Thyroid gland (tissue), 4 donors: ENCODE measurements at places on chromosomes 1 and 21. TPM values are rescaled to one million over a fixed set of nuclear protein-coding genes. Genes with fewer than 3 reads are reported as not detected.

Gene HOOK1
- total RNA-seq = 38.3 TPM

Gene GPX7
- total RNA-seq = 41.5 TPM

DNA sequence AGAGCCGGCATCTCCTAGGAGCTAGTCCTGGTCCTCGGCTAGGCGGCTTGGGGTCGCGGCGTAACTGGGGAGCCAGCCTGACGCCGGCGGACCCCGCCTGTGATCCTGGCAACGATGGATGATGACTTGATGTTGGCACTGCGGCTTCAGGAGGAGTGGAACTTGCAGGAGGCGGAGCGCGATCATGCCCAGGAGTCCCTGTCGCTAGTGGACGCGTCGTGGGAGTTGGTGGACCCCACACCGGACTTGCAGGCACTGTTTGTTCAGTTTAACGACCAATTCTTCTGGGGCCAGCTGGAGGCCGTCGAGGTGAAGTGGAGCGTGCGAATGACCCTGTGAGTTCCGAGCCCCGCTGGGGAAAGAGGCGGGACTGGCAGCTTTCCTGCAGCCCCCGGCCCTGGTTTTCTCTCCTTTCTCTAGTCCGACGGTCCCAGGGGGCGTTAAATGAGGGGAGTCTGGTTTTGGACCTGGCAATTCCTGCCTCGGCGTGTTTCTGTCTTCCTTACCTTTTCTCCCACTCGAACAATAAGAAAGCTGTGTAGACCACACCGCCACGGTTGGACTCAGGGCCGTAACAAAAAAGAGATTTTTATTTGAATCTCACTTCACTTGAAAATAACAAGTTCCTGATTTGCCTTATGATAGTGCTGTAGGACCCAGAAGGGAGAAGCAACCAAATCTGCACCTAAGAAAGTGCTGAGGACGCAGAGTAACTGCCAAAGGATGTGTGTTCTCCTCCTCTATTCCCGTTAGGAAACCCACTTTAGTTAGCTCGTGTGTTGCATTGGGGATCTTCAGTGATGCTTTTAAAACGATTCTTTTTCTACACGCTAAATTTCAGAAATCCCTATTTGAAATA is at the start of gene SPRTN:
Gene SPRTN, plus strand, starts transcription at position 24 of the 859 bp plus-strand sequence. Its CDS starts 91 bp downstream, at position 115.
- no peaks in the 10 kb centered on the region for H3K27me3 ChIP-seq
- DNase-seq = no peak
- peak within 1 kb of the TSS; percentile 76 for H3K27ac ChIP-seq

- H3K4me3 ChIP-seq = no peak overlapping the region
- no peak overlapping the region for H3K27ac ChIP-seq
- H3K27me3 ChIP-seq = no peaks in the 10 kb centered on the region
- no peaks in the 10 kb centered on the region for H3K4me1 ChIP-seq
- DNase-seq = no peak
- H3K36me3 ChIP-seq = no peaks in the 10 kb centered on the region
Observed at GRCh38 chr1:41414296-41414695, 53.1 kb downstream of the FOXO6 start.

DNA sequence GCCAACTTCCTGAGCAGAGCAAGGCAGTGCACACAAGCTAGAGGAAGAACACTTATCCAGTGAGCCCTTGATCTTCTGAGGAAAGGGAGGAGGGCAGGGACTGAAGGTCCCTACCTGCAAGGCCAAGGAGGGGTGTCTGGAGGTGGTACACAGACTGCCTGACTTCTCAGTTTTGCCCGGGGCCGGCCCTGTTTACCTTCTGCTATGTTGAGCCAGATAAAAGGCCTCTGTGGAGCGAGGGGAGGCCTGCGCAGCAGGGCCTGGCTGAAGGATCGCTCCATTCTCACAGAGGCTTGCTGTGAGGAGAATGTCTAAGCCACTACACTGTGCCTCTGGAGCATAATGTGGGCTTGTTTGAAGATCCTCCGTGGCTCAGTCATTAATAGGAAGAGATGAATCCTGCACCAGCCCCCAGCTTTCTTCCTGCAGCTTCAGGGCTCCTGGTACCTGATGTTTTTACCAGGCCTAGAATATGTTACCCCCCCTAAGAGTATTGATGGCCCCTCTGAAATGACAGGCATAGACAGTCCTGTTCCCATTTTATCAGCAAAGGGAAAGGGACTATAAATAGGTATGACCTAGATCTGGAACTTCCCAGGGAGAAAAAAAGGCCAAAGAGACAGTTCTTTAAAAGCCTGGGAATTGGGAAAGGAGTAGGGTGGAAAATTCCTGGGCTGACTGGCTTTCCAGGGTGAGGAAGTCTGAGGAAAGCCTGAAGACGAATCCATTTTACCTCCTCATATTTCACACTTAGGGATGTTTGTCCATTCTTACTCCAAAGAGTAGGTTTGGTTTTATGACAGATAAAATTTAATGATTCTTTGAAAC is 4.7 kb downstream of the POGK start:
- H3K27me3 ChIP-seq = no peaks in the 10 kb centered on the region
- DNase-seq = no peak
- H3K4me3 ChIP-seq = no peak overlapping the region
- H3K36me3 ChIP-seq = peaks cover 45% of the 10 kb centered on the region
- H3K27ac ChIP-seq = no peak overlapping the region
- peaks cover 14% of the 10 kb centered on the region for H3K4me1 ChIP-seq

DNA sequence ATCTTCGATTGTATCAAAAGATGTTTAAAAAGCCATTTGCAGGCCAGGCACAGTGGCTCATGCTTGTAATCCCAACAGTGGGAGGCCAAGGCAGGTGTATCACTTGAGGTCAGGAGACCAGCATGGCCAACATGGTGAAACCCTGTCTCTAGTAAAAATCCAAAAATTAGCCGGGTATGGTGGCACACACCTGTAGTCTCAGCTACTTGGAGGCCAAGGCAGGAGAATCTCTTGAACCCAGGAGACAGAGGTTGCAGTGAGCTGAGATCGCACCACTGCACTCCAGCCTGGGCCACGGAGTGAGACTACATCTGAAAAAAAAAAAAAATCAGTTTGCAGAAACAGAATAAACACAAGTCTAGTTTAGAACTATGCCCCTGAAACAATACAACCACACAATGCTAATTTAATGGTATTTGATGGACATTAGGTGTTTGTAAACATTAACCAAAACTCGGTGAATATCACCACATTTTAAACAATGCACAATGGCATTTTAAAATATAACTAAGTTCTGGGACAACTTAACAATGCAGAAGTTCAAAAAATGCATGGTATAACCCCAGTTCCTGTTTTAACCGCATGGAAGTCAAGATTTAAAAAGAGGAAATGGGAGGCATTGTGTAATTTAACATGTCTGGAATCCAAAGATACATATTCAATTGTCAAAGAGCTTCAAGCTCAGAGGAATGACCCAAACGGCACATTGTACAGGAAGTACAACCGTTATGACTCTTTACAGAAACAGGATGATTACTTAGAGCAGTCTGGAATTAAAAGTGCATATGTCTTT is 7.1 kb upstream of the PTTG1IP start:
- no peak overlapping the region for H3K4me3 ChIP-seq
- peaks cover 12% of the 10 kb centered on the region for H3K4me1 ChIP-seq
- peak overlapping the region; percentile 54 for H3K27ac ChIP-seq

Gene CA6
- total RNA-seq = not detected

Gene GUCA2B
- total RNA-seq = not detected

- no peak overlapping the region for H3K4me3 ChIP-seq
- no peaks in the 10 kb centered on the region for H3K4me1 ChIP-seq
Observed at GRCh38 chr1:167054946-167055630, 35.1 kb downstream of the GPA33 start.

Gene LRRC7
- 31.7 TPM for total RNA-seq
